ENCODE measurements at places on chromosomes 5 and 9.

DNA sequence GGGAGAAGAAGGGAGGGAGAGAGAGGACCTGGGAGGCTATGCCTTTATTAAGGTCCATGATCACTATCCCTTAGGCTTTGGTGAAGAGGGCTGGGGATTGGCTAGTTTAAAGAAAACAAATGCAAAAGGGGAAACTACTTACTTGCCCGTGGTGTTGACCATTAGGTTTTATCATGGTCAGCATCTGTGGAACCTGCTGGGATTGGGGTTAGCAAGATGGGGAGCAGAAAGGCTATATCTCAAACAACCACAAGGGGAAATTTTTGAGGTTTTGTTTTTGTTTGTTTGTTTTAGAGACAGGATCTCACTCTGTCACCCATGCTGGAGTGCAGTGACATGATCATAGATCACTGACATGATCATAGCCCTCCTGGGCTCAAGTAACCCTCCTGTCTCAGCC, 9.0 kb upstream of the RAD23B start:
- no peak for DNase-seq

GRCh38 chr5:26889815-26890214, 148.6 kb downstream of the CDH9 start:
- no peak for DNase-seq

DNA sequence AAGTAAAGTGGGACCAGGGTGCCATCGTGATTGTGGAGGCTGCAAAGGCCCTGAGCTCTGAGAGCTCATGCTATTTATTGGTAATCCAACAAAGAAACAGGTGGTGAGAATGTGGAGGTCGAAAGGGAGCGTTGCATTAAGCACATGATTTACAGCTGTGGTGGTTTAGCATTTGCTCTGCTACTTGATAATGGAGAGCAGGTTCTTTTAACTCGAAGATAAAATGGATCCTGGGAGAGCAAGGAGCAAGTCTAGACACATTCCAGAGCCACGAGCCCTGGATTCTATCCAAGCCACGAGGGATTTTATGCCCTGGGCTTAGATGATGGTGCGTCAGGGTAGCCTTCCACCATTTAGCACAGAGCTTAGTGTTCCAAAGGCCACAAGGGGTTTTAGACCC, 1710.1 kb upstream of the CDH9 start:
- no peak for DNase-seq

GRCh38 chr5:151432210-151432609, 15.2 kb upstream of the SLC36A1 start:
- no peak for DNase-seq

GRCh38 chr5:66891184-66891925, 295.2 kb downstream of the MAST4 start:
- no peak for DNase-seq

- DNase-seq: no peak
Observed at GRCh38 chr5:135493406-135494180, 41.4 kb upstream of the TIFAB start.

DNA sequence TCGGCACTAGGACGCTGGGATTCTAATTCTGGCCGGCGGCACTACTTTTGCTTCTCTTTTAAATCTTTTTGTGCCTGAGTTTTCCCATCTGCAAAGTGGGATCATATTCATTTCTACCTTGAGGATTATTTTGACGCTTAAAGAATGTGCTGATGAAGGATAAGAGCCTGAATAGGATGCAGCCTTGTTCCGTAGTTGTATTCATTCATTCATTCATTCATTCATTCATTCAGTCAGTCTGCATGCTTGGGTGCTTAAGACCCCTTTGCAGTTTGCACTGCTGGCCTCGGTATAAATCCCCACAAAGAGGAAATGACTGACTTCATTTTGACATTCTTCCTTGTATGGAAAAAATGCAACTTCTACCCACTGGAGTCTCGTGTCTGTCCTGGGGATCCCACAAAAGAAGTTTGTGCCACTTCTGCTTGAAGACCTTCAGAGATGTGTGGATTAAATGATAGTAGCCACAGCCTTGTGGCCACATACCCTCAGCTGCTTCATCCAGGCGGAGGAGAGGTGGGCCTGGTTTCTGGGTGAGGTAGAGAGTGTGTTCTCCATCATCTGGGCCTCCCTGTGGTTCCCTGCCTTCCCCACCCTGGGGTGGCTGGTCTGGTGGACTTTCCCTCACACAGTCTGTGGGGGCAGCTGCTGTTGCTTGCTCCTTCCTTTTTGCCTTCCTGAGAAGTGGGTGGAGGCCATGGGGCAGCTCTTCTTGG, 62.6 kb downstream of the PPARGC1B start:
- no peak for DNase-seq

DNA sequence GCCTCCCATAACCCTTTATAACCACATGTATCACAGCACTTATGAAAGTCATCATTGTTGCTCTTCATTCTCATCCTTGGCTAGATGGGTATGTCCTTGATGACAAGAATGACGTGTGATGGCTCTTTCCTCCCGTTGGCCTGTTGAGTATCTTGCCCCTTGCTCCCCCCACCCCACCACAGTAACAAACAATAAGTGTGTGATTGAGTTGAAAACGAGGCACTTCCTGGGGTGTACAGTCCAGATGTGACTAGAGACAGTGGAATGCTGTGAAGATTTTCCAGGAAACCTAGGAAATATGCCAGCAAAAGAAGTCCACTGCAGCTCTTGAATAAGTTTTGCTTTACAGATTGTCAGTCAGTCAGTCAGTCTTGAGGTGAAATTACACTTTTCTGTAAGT, 262.5 kb downstream of the ELAVL2 start:
- no peak for DNase-seq

GRCh38 chr5:88172847-88173758, 95.5 kb downstream of the TMEM161B start:
- no peak for DNase-seq

GRCh38 chr9:12993466-12993865, 218.6 kb downstream of the LURAP1L start:
- no peak for DNase-seq

DNA sequence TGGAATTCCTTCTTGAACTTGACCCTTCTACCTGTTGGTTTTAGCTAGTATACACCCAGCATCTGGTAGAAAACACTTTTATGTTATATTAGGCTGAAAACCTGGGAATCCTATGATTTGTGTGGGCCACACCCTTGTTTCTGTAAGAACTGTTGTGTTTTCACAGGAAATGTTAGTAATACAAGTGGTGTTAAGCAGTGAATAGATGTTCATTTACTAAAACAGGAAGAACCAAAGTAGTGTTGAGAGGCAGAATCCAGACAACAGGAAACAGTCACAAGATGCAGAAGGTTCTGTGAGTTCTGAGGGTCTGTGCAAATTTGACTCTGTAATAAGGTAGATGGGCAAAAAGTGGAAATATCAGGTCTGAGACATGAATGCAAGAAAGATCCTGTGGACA, 73.0 kb upstream of the RAI14 start:
- DNase-seq: no peak

GRCh38 chr5:141683596-141684141, 1.6 kb upstream of the ARAP3 start:
- DNase-seq: no peak

DNA sequence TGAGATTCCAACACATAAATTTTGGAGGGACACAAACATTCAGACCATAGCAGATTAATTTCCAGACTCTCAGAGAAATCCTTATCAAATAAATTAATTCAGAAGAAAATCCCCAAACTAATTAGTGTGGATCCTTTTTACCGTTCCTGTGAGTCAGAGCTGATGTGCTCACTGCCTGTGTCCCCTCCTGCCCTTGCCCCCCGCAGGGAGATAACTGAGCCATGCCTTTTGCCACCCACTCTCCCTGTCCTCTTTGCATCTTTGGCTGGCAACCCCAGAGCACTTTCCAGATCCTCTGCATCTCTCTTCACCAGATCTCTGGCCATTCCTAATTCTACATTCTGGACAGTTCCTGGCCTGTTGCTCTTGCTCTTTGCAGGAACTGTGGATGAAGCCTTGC, 135.4 kb upstream of the MAP1B start:
- no peak for DNase-seq

GRCh38 chr9:18678821-18679590, 205.1 kb downstream of the ADAMTSL1 start:
- no peak for DNase-seq

DNA sequence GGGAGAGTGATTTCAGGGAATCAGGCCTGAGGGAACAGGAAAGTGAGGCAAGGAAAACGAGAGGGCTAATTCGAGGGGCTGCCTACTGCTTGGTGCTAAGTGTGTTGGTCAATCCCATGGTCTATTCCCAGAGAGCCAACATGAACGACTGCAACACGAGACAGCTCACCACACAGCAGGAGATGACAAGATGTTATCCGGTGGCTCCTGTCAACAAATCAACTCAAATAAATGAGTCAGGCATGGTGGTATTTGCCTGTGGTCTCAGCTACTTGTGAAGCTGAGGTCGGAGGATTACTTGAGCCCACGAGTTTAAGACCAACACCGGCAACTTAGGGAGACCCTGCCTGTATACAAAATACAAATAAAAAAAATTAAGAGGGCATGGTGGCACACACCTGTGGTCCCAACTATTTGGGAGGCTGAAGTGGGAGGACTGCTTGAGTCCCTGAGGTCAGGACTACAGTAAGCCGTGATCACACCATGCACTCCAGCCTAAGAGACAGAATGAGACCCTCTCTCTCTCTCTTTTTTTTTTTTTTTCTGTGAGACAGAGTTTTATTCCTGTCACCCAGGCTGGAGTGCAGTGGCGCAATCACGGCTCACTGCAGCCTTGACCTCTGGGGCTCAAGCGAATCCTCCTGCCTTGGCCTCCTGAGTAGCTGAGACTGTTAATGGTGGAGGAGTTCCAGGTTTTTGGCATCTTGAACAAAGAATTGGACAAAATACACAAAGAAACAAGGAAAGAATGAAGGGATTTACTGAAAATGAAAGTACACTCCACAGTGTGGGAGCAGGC, 9.0 kb upstream of the FAF2 start:
- no peak for DNase-seq

DNA sequence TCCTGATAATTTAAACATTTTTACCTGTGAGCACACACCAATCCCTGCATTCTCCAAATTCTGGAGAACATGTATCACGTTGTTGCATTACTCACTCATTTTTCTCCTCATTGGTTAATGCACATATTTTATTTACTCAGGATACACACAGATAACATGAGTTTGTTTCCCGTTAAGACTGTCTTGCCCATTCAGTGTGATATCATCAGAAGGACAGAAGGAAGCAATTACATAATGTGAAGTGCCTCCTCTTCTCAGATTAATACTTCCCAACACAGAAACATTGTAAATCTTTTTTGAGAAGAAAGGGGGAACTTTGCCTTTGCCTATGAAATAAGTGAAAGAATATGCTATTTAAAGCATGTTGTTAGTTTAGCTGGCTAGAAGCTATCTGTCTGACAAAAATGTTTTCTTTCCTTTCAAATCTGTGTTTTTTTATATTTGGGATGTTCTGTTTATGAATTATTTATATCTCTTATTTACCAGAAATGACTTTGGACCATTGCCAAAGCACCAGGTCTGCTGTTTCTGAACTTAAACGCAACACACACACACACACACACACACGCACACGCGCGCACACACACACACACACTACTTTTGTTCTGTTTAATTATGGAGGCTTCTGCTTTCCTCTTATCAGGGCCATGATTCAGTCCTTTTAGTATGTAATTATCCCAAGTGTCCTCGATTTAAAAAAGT, 186.5 kb downstream of the CHSY3 start:
- no peak for DNase-seq

DNA sequence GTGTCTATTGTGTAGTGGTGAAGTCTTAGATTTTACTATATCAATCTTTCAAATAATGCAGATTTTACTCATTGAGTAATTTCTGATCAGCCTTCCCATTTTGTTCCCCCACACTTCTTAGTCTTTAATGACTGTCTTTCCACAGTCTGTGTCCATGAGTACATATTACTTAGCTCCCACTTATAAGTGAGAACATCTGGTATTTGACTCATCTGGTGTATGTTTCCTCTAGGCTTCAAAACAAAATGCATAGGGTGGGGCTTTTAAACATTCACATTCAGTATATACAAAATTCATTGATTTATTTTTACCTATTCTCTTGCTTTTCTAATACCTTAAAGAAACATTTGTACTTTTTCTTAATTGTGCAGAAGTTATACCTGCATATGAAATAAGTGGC, 513.0 kb downstream of the MTRR start:
- DNase-seq: no peak

- no peak for DNase-seq
Observed at GRCh38 chr9:134204991-134205578, 40.7 kb upstream of the RNU6ATAC start.

GRCh38 chr5:104643320-104643719, 1080.7 kb upstream of the NUDT12 start:
- no peak for DNase-seq

GRCh38 chr9:36729906-36730305, 157.2 kb downstream of the MELK start:
- no peak for DNase-seq

DNA sequence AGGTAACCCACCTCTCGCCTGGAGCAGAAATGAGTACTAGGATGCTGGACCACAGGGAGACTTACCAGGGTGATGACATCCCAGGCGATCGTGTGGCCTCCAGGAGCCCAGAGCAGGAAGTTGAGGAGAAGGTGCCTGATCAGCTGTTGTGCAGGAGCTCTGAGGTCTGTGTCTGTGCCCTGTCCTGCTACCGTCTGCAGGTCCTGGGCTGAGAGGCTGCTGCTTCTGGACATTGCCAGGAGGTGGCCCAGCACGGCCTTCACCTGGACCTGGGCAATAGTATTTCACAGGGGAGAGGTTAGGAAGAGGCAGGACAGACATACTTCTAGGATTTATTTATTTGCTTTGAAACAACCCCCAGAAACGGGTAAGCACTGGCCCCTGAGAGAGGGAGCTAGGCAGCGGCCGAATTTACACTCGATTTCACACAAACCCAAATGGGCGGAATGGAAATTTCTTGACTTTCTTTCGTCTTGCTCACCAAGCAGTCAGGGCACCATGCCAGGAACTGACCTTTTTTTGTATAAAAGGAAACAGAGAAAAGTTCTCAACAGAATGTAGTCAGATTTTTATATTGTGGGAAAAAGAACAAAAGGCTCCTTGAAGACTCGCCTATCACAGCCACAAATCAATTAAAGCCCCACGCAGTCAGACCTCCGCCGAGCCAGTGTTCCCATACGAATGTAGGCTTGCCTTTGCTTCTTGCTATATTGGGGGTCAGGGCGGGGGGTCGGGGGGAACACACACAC, 210.3 kb downstream of the FANCC start:
- DNase-seq: no peak

- no peak for DNase-seq
Observed at GRCh38 chr9:76718166-76718565, 46.1 kb upstream of the PCA3 start.

DNA sequence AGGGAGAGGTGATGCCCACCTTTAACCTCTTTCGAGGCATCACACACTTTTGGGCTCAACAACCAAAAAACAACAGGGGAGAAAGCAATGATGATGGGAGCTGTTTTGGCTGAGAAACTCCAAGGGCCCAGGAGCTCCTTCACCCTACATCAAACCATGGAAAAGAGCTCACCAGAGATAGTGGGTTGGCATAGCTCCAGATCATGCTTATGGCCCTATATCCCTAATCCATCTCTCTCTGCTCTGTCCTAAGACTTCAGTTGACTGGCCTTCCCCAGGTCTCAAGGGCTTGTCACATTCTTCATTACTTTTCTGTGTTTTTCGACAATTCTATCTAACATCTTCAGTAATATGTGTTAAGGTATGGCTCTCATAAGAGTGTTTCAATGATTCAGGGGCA, 5.7 kb upstream of the CTSL start:
- DNase-seq: no peak
